NCI-H2081 (cell line): ENCODE measurements at places on chromosomes 4 and X.

DNA sequence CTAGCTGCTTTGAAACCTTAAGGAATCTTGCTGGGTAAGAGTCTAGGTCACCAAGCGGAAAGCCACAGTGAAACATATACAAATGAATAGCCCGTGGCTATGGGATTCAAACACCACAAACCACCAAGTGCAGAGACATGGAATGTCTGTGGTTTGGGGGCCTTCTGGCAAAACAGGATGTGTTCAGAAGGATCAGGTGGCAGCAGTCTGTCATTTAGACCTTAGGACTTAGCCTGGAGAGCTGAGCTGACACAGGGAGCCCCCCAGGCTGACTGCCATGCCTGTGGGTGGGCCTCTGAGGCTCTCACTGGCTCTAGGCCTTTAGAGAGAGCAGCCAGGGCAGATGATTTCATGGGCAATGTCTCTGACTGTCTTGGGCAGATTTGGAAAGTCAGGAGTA lies 225.6 kb downstream of the FBXW7 start:
- no peak for DNase-seq

DNA sequence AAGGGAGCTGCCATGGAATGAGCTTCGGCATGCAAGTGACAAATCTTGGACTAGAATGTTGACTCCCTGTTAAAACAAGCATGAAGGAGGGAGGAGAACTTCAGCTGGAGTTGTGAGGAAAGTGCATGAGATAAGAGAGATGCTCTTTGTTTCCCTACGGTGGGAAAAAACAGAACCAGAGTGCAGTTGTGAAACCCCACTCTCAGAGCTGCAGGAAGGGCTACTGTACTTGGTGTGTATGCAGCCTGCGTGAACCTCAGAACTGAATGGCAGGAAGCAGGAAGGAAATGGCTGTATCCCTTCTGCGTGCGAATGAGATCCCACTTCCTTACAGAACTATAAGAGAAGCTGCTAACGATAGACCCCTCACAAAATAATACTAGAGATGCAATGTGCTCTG lies 57.2 kb downstream of the EGF start:
- DNase-seq, result no peak

GRCh38 chrX:2785538-2785937 lies 33.7 kb downstream of the XG start:
- no peak for DNase-seq

- no peak for DNase-seq
Measured at GRCh38 chrX:145843146-145843904, 25.7 kb downstream of the SLITRK2 start.

DNA sequence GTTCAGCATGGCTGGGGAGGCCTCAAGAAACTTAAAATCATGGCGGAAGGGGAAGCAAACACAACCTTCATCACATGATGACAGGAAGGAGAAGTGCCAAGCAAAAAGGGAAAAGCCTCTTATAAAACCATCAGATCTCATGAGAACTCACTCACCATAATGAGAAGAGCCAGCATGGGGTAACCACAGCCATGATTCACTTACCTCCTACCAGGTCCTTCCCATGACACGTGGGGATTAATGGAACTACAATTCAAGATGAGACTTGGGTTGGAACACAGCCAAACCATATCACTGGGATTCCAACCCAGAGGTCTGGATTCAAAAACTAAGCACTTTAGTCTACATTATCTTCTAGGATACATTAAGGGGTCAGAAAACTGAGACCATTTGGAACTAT lies 609.6 kb upstream of the SPANXN1 start:
- DNase-seq, result no peak

GRCh38 chr4:152572417-152573086 lies 36.7 kb upstream of the FBXW7 start:
- no peak for DNase-seq

- no peak for DNase-seq
Measured at GRCh38 chrX:20693078-20693477, 426.4 kb upstream of the RPS6KA3 start.

DNA sequence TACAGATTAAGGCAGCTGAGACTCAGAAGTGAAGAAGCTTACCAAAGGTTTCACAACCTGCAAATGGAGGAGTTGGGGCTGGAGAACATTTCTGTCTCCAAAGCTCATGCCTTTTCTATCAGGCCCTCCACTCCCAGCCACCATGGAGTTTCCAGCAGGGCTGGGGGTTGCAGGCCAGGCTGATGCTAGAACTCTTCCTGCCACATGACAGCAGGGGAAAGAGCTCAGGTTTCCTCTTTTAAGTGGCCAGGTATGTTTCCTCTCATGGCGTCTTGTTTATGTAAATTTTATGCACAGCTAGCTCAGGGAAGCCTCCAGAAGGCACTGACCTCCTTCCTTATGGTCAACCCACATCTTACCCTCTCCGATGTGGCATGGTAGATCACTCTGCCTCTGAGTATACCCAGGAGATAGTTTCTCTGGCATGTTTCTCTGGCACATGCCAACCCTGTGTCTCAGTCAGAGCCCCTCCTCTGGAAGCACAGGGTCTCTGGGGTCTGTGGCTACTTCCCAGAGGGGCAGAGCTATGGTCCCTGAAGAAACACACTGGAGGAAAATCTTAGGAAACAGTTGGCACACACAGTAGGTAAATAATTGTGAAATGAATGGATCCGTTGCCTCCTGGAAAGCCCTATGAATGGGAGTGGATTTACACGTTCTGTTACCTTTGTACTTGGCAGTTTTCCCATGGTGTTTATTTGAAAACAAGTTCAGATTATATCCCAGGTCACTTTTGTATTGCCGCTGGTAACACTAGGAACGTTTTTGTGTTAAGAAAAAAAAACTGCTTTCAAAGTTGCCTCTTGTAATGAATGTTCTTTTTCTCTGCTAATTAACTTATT lies 28.9 kb downstream of the PDK3 start:
- no peak for DNase-seq

GRCh38 chrX:2679534-2680485 lies 11.3 kb upstream of the CD99 start:
- no peak for DNase-seq

DNA sequence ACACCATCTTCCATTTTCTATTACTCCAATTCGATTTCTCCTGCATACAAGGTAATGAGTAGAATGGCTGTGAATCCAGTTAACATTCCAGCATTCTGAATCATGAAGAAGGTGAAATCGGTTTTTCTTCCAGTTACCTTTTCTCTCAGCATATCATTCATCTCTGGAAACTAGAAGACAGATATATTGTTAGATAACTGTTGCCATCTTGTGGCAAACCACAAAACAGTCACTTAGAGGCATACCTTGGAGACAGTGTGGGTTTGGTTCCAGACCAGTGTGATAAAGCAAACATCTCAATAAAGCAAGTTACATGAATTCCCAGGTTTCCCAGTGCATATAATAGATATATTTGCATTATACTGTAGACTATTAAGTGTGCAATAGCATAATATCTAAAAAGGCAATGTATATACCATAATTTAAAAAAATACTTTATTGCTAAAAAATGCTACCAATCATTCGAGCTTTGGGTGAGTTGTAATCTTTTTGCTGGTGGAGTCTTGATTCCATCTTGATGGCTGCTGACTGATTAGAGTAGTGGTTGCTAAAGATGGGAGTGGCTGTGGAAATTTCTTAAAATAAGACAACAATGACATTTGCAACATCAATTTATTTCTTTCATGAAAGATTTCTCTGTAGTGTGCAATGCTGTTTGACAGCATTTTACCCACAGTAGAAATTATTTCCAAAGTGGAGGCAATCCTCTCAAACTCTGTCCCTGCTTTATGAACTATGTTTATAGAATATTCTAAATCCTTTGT lies 82.1 kb downstream of the SLC39A8 start:
- DNase-seq, result peak; percentile 58

GRCh38 chr4:174403177-174403543 lies 119.1 kb downstream of the HPGD start:
- DNase-seq, result no peak

DNA sequence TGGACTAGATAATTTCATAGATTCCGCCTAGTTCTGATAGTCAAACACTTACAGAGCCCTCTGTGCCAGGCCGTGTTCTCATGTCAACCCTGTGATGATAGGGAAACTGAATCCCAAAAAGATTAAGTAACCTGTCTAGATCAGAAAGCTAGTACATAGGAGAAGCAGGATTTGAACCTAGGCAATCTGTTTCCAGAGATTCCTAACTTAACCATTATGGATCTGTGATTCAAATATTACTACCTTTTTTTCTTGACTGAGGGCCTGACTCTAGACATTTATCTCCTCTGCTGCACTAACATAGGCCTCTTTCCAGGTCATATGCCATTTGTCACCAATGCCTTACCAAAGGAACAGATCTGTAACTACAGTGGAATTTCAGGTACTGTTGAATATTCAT lies 1.5 kb downstream of the ALAS2 start:
- no peak for DNase-seq

DNA sequence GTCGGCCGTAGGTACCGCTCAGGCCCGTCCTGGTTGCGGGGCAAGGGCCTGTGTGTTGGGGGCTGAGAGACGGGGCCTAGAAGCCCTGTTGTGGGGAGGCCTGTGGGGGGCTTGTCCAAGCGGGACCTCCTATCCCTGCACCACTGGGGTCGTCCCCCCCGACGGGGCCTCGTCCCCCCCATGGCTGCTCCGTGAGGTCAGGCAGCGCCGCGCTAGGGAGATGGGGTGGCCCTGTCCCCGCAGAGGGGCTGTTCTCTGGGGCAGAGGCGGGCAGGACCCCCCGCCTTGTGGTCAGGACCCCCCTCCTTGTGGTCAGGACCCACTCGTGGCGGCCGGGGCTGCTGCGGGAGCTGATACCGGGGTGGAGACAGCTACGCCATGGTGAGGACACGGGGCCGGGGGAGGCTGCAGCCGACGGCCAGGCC lies 12.1 kb upstream of the GTPBP6 start:
- DNase-seq, result no peak

GRCh38 chr4:141810038-141810711 lies 173.8 kb downstream of the IL15 start:
- DNase-seq, result no peak

DNA sequence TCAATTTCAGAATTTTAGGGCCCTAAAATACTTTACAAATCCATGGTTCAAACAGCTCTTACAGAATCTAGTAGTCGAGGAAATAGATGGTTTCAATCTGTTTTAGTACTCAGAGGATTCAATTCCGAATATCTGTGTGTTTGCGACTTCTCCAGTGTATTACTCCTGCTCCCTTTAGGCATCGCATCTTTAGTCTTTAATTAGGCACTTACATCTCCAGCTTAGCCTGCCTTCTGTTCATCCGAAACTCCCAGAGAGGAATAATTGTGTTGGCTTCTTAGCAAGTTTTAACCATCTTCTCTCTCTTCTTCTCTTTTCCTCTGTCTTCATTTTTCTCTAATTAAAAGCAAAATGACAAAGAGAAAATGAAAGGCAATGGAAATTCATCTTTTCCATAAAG lies 1901.3 kb upstream of the TENM3 start:
- DNase-seq, result no peak

GRCh38 chrX:40043895-40044294 lies 53.9 kb downstream of the BCOR start:
- no peak for DNase-seq

DNA sequence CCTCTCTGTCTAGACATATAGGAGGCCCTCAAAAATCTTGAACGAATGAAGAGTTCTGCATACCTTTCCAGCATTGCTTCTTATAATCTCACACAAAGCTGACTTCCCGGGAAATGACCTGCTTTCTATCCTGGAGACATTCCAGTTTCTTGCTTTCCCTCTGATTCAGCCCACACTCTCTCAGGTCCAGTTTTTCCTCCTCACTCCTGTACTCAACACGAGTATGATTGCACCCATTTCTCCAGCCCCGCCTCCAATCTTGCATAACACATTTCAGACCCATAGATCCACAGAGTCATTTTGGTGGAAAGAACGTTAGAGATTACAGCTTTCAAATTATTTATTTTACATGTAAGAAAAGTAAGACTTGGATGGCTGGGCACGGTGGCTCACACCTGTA lies 127.5 kb upstream of the TLR3 start:
- no peak for DNase-seq

GRCh38 chr4:7375427-7375826 lies 59.3 kb downstream of the PSAPL1 start:
- DNase-seq, result no peak

DNA sequence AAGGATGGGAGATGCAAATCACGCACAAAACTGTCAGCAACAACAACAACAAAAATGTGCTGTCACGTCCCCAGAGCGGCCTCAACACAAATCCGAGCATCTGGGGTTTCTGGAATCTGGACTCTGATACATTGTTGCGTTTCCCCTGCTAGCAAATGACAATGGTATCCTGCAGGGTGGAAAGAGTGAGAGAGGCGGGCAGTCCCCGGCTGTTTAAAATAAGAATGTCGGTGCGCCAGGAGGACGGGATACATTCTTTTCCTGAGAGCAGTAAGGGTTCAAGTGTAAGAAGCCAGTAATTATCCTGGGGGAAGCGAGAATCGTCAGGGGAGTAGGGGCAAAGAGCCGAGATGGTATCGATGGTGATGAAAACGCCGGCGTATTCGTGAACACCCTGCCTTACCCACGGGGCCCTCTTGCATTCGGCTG lies 310.2 kb downstream of the ASMT start:
- no peak for DNase-seq

- no peak for DNase-seq
Measured at GRCh38 chr4:48654015-48654664, 125.9 kb downstream of the FRYL start.

DNA sequence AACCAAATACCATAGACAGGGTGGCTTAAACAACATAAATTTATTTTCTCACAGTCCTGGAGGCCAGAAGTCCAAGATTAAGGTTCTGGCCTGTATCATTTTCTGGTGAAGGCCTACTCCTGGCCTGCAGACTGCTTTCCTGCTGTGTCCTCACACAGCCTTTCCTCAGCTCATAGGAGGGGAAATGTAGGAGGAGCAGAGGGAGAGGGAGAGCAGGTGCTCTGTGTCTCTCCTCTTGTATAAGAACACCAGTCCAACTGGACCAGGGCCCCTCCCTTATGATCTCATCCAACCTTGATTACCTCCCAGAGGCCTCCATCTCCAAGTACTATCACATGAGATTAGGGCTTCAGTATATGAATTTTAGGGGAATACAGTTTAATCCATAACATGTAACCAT lies 34.3 kb downstream of the RAPGEF2 start:
- no peak for DNase-seq

GRCh38 chr4:15010038-15010585 lies 7.8 kb downstream of the CPEB2 start:
- no peak for DNase-seq

GRCh38 chr4:89847571-89848325 lies 10.8 kb upstream of the SNCA start:
- no peak for DNase-seq

DNA sequence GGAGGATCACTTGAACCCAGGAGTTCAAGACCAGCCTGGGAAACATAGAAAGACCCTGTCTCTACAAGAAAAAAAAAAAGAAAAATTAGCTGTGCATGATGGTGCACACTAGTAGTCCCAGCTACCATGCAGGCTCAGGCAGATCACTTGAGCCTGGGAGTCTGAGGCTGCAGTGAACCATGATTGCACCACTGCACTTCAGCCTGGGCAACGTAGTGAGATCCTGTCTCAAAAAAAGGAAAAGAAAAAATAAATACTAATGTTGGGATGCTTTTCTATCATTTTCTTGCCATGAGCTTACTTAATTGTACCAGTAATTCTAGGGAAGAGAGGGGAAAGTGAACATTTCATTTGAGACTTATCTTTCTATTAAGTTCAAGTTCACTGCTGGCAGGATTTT lies 19.8 kb downstream of the DCUN1D4 start:
- no peak for DNase-seq
